ENCODE measurements at places on chromosomes 1 and 21.

DNA sequence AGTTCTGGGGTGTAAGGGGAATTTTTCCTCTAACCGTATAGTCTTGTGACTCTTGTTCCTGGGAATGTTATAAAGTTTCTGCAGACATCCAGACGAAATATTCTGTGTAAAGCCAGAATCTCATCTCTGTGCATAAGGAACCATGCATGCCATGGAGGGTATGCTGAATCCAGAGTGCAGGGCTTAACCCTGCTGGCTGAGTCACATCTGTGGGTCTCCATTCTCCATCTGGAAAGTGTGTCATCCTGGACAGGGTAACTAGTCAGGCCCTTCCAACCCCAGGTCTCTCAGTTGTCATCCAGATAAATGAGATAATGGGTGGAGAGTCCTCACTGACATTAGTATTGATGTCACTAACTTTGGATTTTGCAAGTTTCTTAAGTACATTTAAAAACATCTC lies 48.8 kb downstream of the ATP5PO start:
- DNase-seq: no peak

GRCh38 chr1:156157506-156157905 lies 4.1 kb downstream of the SEMA4A start:
- DNase-seq: no peak

DNA sequence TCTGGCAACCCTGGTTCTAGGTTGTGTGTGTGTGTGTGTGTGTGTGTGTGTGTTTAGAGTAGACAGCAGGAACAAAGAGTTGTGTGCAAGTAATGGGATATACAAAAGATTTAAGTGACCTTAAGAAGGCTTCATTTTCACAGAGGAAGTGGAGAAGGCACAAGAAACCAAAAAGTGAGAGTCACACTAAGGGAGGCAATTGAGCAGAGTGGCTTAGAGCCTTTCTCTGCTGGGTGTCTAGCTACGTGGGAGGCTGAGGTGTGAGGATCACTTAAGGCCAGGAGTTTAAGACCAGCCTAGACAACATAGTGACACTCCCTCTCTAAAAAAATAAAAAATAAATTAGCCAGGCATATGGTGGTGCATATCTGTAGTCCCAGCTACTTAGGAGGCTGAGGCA lies 44.4 kb upstream of the HAO2 start:
- no peak for DNase-seq

DNA sequence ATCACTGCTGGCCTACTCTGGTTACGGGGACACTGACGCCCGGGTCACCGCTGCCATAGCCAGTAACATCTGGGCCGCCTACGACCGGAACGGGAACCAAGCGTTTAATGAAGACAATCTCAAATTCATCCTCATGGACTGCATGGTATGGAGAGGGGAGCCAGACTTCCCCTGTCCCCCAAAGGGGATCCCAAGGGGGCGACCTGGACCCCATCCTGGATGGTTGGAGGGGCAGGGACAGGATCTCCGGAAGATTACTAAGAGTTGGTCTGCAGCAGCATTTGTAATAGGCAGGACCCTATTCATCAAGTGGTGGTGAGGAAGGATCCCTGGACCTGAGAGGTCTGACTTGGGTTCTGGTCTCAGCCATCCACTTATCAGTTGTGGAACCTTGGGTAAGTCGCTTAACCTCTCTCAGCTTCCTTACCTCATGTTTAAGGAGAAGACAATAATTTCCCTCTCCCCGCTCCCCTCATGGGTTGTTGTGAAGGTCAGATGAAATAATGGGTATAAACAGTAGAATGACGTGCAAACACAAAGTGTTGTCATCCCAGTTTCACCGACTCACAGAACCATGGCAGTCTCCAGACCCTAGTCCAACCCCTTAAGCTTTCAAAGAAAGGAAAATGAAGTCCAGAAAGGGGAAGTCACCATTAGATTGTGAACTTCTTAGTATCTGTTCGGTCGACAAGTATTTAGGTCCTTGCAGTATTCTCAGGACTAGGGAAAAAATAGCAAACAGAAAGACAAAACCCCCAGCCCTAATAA lies 883 bp downstream of the LAMTOR2 start:
- no peak for DNase-seq

DNA sequence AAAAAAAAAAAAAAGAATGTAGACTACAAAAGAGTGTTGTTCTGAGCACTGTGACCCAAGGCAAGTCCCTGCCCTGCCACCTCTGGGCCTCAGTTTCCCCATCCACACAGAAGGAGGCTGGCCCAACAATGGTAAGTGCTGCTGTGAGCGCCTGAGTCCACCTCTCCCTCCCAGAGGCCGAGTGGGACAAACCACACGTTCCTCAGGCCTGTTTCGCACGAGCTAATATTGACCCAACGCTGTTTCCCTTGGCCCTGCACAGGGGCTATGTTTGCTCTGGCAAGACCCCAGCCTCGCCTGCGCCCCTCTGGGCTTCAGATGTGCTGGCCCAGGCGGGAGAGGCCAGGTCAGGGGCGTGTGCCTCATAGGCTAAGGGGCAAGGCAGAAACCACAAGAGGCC lies 12.6 kb upstream of the LAPTM5 start:
- DNase-seq: no peak

DNA sequence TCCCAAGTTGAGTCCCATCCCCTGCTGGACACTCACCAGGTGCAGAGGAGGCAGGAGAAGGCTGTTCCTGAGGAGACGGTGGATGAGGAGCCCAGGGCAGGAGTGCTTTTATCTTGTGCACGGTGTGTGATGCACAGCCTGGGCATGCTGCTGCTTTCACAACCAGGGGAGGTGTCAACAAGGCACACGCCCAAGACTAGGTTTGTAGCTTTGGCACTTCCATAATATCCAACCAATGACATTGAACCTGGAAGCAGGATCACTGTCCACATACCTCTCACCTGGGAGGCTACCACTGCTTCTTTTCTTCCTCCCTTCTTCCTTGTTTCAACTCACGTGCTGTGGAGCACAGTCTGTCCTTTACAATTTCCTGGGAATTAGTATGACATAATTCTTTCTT lies at the start of gene LCE3D:
TSS of gene LCE3D (minus strand) at position 84 of the 400 bp plus-strand sequence. CDS start 580 bp downstream, outside the sequence.
- no peak for DNase-seq

Measured in activated effector memory CD4-positive, alpha-beta T cell treated with Interleukin-2 at 50 U/mL for 16 hours (primary cell).